ENCODE measurements at places on chromosomes 3 and 15.

- no peak for DNase-seq
Observed at GRCh38 chr15:69997161-69997485, 100.6 kb downstream of the TLE3 start.

GRCh38 chr15:91224755-91225380 lies 124.8 kb downstream of the SV2B start:
- peak; percentile 33 for DNase-seq

- no peak for DNase-seq
Observed at GRCh38 chr15:82958638-82959037, 6.1 kb upstream of the HOMER2 start.

GRCh38 chr3:158106766-158107471 lies 699 bp upstream of the SHOX2 start:
- DNase-seq = peak; percentile 67

- DNase-seq = no peak
Observed at GRCh38 chr3:126811530-126811929, 107.5 kb downstream of the CHCHD6 start.

GRCh38 chr3:111751961-111752360 lies 107.1 kb upstream of the PHLDB2 start:
- DNase-seq = no peak

GRCh38 chr15:45714590-45715488 lies 80.0 kb downstream of the SQOR start:
- DNase-seq = peak; percentile 73

All from H9 (cell line).